Adrenal gland (tissue), 19 donors: ENCODE measurements at places on chromosomes 3 and 15. TPM values are rescaled to one million over a fixed set of nuclear protein-coding genes. Genes with fewer than 3 reads are reported as not detected.
A peak's percentile ranks its signal among the peaks of the same experiment; 100 is the strongest.

- H3K4me3 ChIP-seq: no peak overlapping the region
- H3K36me3 ChIP-seq: no peaks in the 10 kb centered on the region
- H3K4me1 ChIP-seq: no peaks in the 10 kb centered on the region
- peaks cover 6% of the 10 kb centered on the region for H3K27me3 ChIP-seq
- no peak for DNase-seq
These were observed 52.0 kb downstream of the POLR2M start for GRCh38 chr15:57758560-57758959.

GRCh38 chr3:78274475-78275065 lies 1234.7 kb downstream of the ROBO2 start:
- H3K4me3 ChIP-seq: no peak overlapping the region
- H3K36me3 ChIP-seq: no peaks in the 10 kb centered on the region
- H3K4me1 ChIP-seq: no peaks in the 10 kb centered on the region
- no peak for DNase-seq
- H3K27me3 ChIP-seq: no peaks in the 10 kb centered on the region

GRCh38 chr15:74422265-74422651 lies 11.5 kb downstream of the SEMA7A start:
- H3K27me3 ChIP-seq: no peaks in the 10 kb centered on the region
- no peak for DNase-seq
- H3K4me1 ChIP-seq: peaks cover 6% of the 10 kb centered on the region
- H3K4me3 ChIP-seq: no peak overlapping the region
- no peaks in the 10 kb centered on the region for H3K36me3 ChIP-seq

DNA sequence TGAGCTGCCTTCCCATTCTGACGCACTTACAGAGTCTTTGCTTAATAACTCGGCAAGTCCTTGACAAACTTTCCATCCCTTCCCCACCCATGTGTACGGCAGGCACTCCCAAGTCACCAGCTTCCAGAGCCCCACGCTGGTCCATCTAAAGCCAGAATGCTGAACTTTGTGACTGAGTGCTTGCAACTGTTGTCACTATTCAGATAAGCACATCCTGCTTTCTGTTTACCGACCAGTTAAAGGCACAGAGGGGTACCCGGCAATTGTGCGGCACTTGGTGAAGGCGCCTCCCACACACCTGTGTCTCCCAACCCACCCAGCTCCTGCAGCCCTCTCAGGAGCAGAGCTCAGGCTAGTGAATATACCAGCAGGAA lies 430.6 kb downstream of the FOXP1 start:
- H3K27ac ChIP-seq: no peak overlapping the region
- no peak for DNase-seq
- no peak overlapping the region for H3K4me3 ChIP-seq
- no peaks in the 10 kb centered on the region for H3K4me1 ChIP-seq
- no peaks in the 10 kb centered on the region for H3K27me3 ChIP-seq

- no peaks in the 10 kb centered on the region for H3K36me3 ChIP-seq
- no peaks in the 10 kb centered on the region for H3K27me3 ChIP-seq
- DNase-seq: no peak
- no peaks in the 10 kb centered on the region for H3K4me1 ChIP-seq
These were observed 15.8 kb downstream of the SCG5 start for GRCh38 chr15:32657198-32657883.

GRCh38 chr3:55880357-55880756 lies 393.3 kb upstream of the WNT5A start:
- no peak for DNase-seq
- no peaks in the 10 kb centered on the region for H3K36me3 ChIP-seq
- H3K27me3 ChIP-seq: no peaks in the 10 kb centered on the region
- H3K4me1 ChIP-seq: no peaks in the 10 kb centered on the region
- no peak overlapping the region for H3K4me3 ChIP-seq
- no peak overlapping the region for H3K27ac ChIP-seq

GRCh38 chr3:13452490-13453335 lies 27.4 kb upstream of the HDAC11 start:
- peak; percentile 40 for DNase-seq
- H3K4me3 ChIP-seq: no peak overlapping the region
- no peaks in the 10 kb centered on the region for H3K36me3 ChIP-seq
- peak overlapping the region; percentile 75 for H3K27ac ChIP-seq
- peaks cover 11% of the 10 kb centered on the region for H3K4me1 ChIP-seq
- no peaks in the 10 kb centered on the region for H3K27me3 ChIP-seq

GRCh38 chr15:101455291-101456025 lies 34.0 kb downstream of the PCSK6 start:
- no peaks in the 10 kb centered on the region for H3K36me3 ChIP-seq
- H3K27ac ChIP-seq: no peak overlapping the region
- DNase-seq: peak; percentile 48
- peaks cover 20% of the 10 kb centered on the region for H3K4me1 ChIP-seq
- H3K4me3 ChIP-seq: no peak overlapping the region
- no peaks in the 10 kb centered on the region for H3K27me3 ChIP-seq

DNA sequence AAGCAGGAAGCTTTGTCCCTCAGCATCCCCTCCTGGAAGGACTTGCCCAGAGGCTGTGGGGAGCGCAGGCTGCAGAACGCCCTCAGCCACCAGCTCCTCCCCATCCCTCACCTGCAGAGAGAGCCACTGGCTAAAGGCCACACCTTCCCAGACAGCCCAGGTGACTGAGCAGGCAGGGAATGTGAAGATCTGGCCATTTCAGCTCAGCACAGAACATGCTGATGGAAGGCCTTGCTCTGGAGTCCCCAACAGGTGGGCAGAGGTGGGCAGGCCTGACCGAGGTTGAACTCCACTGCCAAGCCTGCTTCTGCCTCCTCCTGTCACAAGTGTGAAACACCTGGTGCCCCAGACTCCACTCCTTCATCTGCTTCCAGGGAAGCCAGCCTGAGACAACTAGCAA lies 50.7 kb upstream of the SEC61A1 start:
- H3K27me3 ChIP-seq: no peaks in the 10 kb centered on the region
- no peak overlapping the region for H3K4me3 ChIP-seq
- no peak for DNase-seq
- H3K36me3 ChIP-seq: no peaks in the 10 kb centered on the region
- no peaks in the 10 kb centered on the region for H3K4me1 ChIP-seq
- H3K27ac ChIP-seq: no peak overlapping the region

DNA sequence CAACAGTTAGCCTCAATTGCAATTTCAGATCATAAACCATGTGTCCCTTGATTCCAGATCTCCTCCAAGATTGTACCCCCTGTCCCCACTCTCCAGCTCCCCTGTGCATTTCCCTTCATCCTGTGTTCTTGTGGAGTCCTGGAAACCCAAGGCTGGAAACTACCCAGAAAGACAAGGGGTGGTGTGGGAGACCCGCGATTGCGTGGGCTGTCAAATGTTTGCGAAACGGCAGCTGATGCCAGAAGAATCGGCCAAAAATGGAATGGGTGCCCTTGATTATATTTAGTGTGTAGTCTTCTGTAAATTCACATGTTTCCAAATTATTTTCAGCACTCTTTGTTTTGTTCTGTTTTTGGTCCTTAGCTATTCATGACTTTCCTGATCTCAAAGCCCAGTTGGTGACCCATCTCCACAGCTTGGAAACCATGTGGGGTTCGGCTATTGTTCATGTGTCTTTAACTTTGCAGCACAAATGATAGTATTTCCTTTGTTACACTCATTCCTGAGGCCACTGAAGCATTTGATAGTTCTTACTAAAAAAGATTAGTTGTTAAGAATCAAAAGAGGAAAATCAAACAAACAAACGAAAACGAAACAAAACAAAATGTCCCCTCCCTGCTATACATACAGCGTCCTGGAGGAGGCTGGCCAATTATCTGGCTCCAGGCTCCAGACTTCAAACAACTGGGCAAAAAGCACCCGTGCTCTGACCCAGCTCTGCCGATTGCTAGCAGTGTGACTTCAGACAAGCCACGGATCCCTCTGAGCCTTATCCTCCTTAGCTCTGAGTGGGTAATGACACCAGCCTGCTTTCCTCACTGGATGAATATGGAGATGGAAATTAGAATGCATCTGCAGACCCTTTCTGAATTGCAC lies 120.9 kb downstream of the CACNA2D3 start:
- no peak overlapping the region for H3K4me3 ChIP-seq
- no peaks in the 10 kb centered on the region for H3K36me3 ChIP-seq
- DNase-seq: no peak

DNA sequence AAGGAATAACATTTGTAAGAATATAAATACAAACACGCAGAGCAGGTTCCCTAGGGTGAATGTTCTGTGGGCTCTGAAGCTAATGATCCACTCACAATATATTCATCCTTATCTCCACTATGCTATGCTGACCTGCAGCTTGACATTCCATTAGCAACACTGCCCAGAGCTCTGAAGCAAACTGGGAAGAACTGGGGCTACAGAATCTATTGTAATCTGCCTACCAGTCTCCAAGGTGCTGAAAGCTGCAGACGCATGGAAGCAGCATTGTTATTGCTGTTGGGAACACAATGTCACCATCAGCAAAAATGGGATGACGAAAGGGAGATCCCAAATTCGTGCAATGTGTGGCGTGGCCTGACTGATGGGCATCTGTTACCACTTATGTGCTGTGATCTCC lies 316.7 kb upstream of the RORA start:
- no peaks in the 10 kb centered on the region for H3K36me3 ChIP-seq
- no peak overlapping the region for H3K4me3 ChIP-seq
- H3K27ac ChIP-seq: no peak overlapping the region
- no peaks in the 10 kb centered on the region for H3K4me1 ChIP-seq
- no peaks in the 10 kb centered on the region for H3K27me3 ChIP-seq

GRCh38 chr3:120764206-120764605 lies 21.7 kb downstream of the GTF2E1 start:
- H3K4me1 ChIP-seq: peaks cover 29% of the 10 kb centered on the region
- DNase-seq: no peak
- H3K27me3 ChIP-seq: no peaks in the 10 kb centered on the region
- H3K27ac ChIP-seq: no peak overlapping the region
- H3K4me3 ChIP-seq: no peak overlapping the region

GRCh38 chr3:157393113-157393512 lies 43.5 kb upstream of the PTX3 start:
- H3K4me1 ChIP-seq: no peaks in the 10 kb centered on the region
- H3K4me3 ChIP-seq: no peak overlapping the region
- no peak overlapping the region for H3K27ac ChIP-seq
- H3K27me3 ChIP-seq: no peaks in the 10 kb centered on the region

DNA sequence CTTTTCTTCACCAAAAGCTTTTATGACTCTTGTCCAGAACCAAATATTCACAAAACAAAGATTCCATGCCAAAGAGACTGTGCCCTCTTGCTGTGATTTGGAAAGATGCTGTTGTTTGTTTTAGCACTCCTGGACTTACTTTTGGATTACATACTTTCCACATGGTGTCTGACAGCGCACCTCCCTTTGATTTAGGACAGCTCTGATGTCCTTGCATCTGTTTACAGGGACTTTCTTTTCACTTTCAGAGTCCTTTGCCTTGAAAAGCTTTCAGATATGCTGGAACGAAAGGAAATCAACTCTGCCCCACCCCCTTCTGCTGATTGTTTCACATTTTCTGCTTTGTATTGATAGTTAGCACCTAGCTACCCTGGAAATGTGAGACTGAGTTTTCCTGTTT lies 133.0 kb upstream of the NR2E3 start:
- H3K36me3 ChIP-seq: no peaks in the 10 kb centered on the region
- peaks cover 24% of the 10 kb centered on the region for H3K4me1 ChIP-seq
- H3K27ac ChIP-seq: no peak overlapping the region
- no peak overlapping the region for H3K4me3 ChIP-seq

The EXD1 gene
- polyA plus RNA-seq: not detected

The CACNA2D3 gene
- 13.7 TPM for polyA plus RNA-seq

The ISLR2 gene
- polyA plus RNA-seq: 0.48 TPM

The ERICH6 gene
- not detected for polyA plus RNA-seq

The LRRN1 gene
- polyA plus RNA-seq: 0.05 TPM

The UBAP1L gene
- 34.9 TPM for polyA plus RNA-seq

The FAM131A gene
- polyA plus RNA-seq: 13.3 TPM

The ESYT3 gene
- 0.30 TPM for polyA plus RNA-seq

The GOLGA6L10 gene
- 4.0 TPM for polyA plus RNA-seq
